ENCODE measurements at places on chromosomes 2 and 18.

- DNase-seq = no peak
These were observed 26.9 kb upstream of the RAB31 start for GRCh38 chr18:9681217-9681616.

GRCh38 chr2:105634198-105634597 lies 110.5 kb upstream of the NCK2 start:
- peak; percentile 45 for DNase-seq

- no peak for DNase-seq
These were observed 55.1 kb upstream of the TTC27 start for GRCh38 chr2:32572737-32573136.

DNA sequence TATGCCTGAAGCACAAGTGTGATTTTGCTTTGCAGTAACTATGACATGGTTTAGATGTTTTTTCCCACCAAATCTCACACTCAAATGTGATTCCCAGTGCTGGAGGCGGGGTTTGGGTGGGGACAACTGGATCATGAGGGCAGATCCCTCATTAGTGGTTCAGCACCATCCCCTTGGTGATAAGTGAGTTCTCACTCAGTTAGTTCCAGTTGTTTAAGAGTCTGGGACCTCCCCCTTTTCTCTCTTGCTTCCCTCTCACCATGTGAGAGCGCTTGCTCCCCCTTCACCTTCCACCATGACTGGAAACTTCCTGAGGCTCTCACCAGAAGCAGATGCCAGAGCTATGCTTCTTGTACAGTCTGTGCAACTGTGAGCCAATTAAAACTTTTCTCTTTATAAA lies 102.9 kb downstream of the NBAS start:
- DNase-seq = no peak

GRCh38 chr2:95240556-95240955 lies 33.2 kb downstream of the ZNF892 start:
- DNase-seq = no peak

DNA sequence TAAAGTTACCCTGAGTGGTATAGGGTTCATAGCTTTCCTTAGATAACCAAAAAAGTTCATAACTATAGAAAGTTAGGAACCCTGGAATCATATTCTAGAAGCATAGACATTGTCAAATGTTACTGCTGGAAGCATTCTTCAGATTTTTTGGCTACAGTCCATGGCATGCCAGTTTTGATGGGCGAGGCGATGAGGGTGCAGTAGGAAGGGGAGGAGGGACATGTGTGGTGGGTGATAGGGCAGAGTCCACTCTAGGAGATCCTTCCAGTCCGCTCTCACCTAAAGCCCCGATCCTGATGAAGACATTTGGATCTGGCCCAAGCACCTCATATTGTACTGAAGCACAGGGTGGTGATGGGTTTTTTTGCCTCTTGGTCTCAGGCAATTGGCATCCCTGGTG lies 91.8 kb downstream of the HRH4 start:
- no peak for DNase-seq

GRCh38 chr2:121159291-121160071 lies 125.5 kb downstream of the TFCP2L1 start:
- DNase-seq = no peak

- no peak for DNase-seq
These were observed 232.1 kb downstream of the PRKCE start for GRCh38 chr2:45883603-45884000.

DNA sequence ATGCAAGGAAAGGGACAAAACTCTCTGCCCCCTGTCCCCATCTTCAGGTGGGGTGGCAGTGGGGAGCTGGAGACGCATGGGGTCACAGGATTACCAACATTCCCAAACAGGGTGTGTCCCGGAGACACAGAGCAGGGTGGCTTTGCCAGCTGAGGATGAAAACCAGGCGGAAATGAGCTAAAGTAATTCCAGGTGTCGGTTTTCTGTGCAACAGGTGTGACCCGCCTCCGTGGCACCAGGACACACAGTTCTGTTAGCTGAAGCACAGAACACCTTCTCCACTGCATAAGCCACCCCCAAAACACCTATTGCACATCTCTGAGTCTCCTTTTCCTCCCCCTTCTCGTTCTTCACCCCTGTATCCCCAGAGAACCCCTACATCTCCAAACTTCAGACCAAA lies 122.7 kb upstream of the GLI2 start:
- DNase-seq = no peak
